ENCODE measurements at places on chromosomes 1 and 21.

- no peak for DNase-seq
These were observed 89.2 kb upstream of the SELENON start for GRCh38 chr1:25710583-25711347.

DNA sequence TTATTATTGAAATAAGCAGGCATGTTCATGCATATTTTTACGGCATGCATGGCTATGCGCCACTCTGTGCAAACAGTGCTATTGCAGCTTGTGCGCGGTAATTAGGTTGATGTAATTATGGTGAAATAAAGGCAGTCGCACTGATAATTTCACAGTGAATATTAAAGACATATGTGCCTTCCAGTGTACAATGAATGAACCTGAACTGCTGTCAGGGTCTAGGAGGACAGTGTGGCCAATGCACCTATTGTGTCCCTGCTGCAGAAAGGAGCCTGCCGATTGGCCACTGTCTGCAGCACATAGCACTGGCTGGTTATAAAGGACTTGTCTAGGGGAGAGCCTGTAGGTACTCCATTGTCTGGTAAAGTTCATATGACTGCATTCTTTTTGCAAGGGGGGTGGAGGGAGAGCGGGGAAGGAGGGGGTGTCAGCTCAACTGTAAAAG is 340.4 kb downstream of the USP25 start:
- DNase-seq: no peak

GRCh38 chr1:17573518-17574041 is 34.1 kb downstream of the ARHGEF10L start:
- DNase-seq: no peak

DNA sequence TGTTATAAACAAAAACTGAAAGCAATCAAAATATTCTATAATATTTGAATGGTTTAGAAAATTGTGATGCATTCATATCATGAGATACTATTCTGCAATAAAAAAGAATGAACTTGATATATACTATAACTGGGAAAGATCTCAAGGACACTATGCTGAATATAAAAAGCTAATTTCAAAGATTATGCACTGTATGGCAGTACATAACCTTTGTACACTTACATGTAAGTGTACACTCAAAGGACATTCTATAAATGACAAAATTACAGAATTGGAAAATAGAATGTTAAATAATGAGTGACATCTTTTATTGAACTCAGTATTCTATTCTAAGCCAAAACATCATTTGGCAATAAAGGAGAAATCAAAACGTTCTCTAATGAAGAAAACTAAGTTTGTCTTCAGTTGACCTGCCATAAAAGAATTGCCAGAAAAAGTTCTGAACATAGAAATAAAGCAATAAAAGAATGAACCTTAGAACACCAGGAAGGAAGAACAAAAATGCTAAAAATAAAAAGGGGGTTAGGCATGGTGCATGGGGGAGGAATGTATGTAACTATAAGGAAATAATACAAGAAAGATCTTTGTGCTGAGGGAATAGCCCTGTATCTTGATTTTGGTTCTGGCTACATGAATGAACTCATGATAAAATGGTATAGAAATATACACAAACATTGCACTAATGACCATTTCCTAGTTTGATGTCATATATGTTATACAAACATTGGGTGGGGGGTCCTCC is 519.7 kb downstream of the NEGR1 start:
- no peak for DNase-seq

DNA sequence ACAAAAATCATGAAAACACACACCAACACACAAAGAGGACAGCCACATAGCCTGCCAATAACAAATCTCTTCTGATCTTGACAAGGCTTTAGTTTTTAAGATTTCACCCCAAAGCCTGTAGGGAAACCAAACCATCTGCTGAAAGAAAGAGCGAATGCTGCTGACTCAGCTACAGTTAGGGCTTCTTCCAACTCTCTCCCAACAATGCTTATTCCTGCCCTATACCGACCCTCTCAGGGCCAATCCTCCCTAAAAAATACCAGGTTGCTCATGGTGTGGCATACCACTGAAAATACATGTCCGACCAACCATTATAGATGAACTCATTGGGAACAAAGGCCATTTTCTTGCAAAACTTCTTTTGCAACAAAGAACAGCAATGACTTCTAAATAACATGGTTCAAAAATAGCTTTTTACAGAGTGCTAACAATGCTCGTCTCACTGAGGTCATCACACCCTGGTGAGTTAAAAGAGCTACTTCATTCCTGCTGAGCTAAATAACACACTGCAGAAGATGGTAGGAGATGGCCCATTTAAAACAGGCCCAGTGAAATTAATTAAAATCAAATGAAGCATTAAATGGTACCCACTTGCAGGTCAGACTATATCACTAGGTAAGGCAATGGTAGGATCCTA is 86.1 kb downstream of the KIAA0319L start:
- no peak for DNase-seq

- no peak for DNase-seq
These were observed 454.4 kb upstream of the ADGRL4 start for GRCh38 chr1:79460773-79461436.

- DNase-seq: no peak
These were observed 384.7 kb upstream of the CXADR start for GRCh38 chr21:17128132-17128531.

DNA sequence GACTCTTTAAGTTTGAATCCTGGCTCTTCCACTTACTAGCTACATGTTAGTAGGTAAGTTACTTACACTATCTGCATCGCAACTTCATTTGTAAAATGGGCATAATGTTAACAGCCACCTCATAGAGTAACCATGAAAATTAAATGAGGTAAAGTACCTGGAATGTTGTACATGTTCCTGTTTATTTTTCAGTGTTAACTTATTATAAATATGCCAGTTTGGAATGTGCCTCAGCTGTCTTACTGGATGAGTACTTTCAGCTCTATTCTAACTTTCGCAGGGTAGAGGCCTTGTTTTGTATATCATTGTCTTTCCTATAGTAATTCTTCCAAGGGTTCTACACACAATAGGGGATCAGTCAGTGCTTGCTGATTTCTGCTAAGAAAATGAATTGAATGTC is 167.4 kb downstream of the DUSP10 start:
- DNase-seq: no peak

GRCh38 chr1:203665993-203666392 is 39.4 kb downstream of the ATP2B4 start:
- no peak for DNase-seq
